ENCODE measurements at places on chromosomes 2 and 18. TPM values are rescaled to one million over a fixed set of nuclear protein-coding genes. Genes with fewer than 3 reads are reported as not detected.

The C2orf66 gene
- total RNA-seq = not detected

GRCh38 chr2:64153811-64154210 is 9.6 kb upstream of the PELI1 start:
- peaks cover 6% of the 10 kb centered on the region for H3K27me3 ChIP-seq
- H3K4me1 ChIP-seq = peaks cover 2% of the 10 kb centered on the region
- H3K36me3 ChIP-seq = no peaks in the 10 kb centered on the region
- no peak for DNase-seq
- H3K27ac ChIP-seq = no peak overlapping the region

- H3K4me3 ChIP-seq = peak within 1 kb of the TSS; percentile 59
- peaks cover 60% of the 10 kb centered on the region for H3K27me3 ChIP-seq
- H3K4me1 ChIP-seq = peaks cover 5% of the 10 kb centered on the region
- H3K36me3 ChIP-seq = no peaks in the 10 kb centered on the region
Observed at GRCh38 chr2:232633413-232634205, at the start of gene EFHD1. Gene EFHD1, plus strand, starts transcription at chr2:232633604. Its CDS starts 101 bp downstream, at chr2:232633705.

DNA sequence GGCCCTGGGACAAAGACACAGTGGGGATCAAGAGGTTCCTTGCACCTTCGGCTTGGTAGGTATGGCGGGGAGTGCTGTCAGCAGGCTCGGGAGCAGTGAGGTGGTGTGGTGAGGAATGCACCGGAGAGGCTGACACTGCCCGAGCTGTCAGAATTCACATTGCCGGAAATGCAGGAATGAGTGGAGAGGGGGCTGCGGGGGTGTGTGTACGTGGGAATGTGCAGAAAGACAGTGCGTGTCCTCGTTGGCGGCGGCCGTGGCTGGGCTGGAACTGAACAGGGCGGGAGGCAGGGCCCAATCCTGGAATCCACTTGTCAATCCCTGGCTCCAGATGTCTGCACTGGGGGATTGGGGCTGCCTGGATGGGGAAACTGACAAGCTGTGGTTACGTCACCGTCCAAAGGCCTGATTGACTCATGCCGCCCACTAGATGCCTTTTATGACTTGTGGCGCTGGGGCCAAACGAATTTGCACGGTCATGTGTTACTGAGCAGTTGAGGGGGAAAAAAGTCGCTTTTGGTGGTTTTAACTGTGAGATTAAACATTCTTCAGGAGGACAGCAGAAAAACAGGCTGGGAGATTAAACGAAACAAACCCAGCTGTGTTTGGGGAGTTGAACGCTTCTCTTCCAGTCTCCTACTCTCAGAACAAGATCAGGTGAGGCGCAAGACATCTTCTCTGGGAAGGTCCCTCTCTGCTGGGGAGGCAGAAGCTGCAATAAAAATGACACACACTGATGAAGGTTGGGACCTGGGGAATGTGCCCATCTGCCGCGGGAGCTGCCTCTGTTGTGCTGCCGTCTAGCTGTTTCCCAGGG is 189.4 kb upstream of the GLI2 start:
- H3K36me3 ChIP-seq = no peaks in the 10 kb centered on the region
- H3K4me3 ChIP-seq = no peak overlapping the region
- H3K27ac ChIP-seq = no peak overlapping the region
- H3K27me3 ChIP-seq = no peaks in the 10 kb centered on the region
- no peak for DNase-seq

DNA sequence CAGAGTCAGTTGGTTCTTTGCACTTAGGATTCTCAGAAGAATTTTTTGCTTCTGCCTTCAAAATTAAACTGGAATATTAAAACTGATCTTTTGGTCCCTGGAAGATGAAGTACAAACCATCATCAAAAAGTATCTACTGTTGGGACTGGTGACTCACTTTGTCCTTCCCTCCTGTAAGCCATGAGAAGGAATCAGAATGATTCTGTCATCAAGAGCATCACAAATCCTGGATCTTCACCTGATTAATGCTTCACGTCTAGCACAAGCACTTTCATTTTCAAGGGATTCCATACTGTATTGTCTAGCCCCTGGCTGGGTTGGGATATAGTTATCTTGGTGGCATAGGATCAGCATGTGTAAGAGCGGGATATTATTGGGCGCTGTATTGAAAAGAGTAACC is 69.3 kb upstream of the CYP1B1 start:
- DNase-seq = no peak
- peaks cover 13% of the 10 kb centered on the region for H3K4me1 ChIP-seq
- H3K27me3 ChIP-seq = peaks cover 10% of the 10 kb centered on the region

- no peak overlapping the region for H3K4me3 ChIP-seq
- no peaks in the 10 kb centered on the region for H3K4me1 ChIP-seq
- no peak for DNase-seq
- no peaks in the 10 kb centered on the region for H3K27me3 ChIP-seq
Observed at GRCh38 chr2:105110295-105110829, 72.5 kb downstream of the MRPS9 start.

GRCh38 chr2:84362541-84362940 is 96.5 kb downstream of the SUCLG1 start:
- peaks cover 18% of the 10 kb centered on the region for H3K27me3 ChIP-seq
- peaks cover 2% of the 10 kb centered on the region for H3K36me3 ChIP-seq
- no peak overlapping the region for H3K27ac ChIP-seq
- no peaks in the 10 kb centered on the region for H3K4me1 ChIP-seq
- DNase-seq = no peak
- no peak overlapping the region for H3K4me3 ChIP-seq

DNA sequence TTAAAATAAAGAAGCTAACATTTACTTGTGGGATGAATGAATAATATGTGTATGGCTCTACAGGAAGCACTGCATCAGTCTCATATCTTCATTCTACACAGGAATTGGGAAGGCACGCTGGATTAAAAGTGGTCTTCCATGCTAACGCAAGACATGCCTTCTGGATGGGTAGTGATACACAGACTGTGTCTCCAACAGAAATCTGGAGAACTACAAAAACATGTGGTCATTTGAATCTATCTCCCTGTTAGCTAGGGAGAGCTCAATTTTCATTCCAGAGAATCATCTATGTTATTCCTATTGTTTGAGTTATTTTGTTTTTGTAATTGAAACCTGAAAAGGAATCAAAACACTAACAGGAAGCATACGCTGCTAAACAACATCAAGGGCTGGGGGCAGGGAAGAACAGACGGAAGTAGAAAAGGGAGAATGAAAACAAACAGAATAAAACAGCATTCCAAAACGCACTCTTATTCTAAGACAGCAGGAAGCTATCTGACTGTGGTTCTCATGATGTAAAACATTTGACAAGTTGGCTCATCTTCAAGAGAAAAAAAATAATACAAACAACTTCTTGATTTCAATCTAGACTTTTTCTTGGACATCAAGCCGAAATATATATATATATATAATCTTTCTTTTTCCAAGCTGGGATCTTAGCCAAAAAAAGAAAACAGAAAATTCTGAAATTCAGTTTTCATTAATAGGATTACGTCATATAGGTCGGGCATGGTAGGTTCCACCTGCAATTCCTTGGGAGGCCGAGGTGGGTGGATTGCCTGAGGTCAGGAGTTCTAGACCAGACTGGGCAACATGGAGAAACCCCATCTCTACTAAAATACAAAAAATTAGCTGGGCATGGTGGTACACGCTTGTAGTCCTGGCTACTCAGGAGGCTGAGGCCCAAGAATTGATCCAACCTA is 31.5 kb upstream of the ASNSD1 start:
- H3K4me1 ChIP-seq = peaks cover 17% of the 10 kb centered on the region
- DNase-seq = no peak
- no peak overlapping the region for H3K27ac ChIP-seq

DNA sequence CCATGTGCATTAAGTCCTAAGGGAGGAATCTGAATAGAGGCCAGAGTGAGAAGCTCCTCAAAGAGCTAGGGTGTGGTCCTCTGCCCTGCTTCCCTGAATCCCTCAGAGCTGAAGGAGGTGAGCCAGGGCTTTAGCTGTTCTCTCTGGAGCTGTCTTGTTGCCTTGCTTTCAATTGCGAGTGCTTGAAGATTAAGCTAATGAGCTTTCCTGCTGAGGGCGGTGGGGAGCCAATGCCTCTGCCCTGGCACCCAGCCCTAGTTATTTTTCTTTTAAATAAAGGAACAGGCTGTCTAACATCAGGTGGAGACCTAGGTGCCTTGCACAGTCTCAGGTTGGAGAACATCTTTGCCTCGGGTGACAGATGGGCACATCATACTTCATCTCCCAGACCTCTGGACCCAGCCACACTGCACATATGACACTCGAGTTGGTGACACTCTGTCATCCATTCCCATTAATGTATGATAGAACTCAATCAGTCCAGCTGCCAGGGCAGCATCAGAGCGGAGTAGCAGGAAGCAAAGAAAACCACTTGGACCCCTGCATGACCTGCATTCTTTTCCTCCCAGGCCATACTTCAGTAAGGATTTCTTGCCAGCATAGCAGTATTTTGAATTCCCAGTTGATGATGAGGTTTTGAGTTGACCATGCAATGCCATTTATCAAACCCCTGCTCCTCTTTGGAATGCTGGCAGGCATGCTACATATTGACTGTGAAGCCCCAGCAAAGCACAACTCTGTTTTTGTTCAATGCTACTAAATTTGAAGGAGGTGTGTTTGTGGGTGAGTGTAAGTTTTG is 292.7 kb downstream of the RNF144A start:
- no peak for DNase-seq
- H3K27me3 ChIP-seq = no peaks in the 10 kb centered on the region
- no peaks in the 10 kb centered on the region for H3K36me3 ChIP-seq
- H3K4me1 ChIP-seq = no peaks in the 10 kb centered on the region
- H3K27ac ChIP-seq = no peak overlapping the region
- no peak overlapping the region for H3K4me3 ChIP-seq
